Epithelial cell of umbilical artery (primary cell): ENCODE measurements at places on chromosomes 16 and 17. TPM values are rescaled to one million over a fixed set of nuclear protein-coding genes. Genes with fewer than 3 reads are reported as not detected.

Gene TP53TG3B
- not detected in 2 replicates for total RNA-seq

Gene KLHL10
- not detected in 2 replicates for total RNA-seq

Gene SOCS1
- 1.3 and 2.1 TPM in 2 replicates for total RNA-seq

Gene MPP2
- 0.97 and 1.7 TPM in 2 replicates for total RNA-seq

Gene NLRP1
- total RNA-seq, result 18.7 and 20.5 TPM in 2 replicates

Gene FBXW10B
- total RNA-seq, result 0.15 TPM in 1 of 2 replicates, not detected in the other

Gene HBM
- not detected in 2 replicates for total RNA-seq

Gene TRPV3
- under 0.01 TPM in 1 of 2 replicates, not detected in the other for total RNA-seq

Gene KRTAP29-1
- not detected in 2 replicates for total RNA-seq

Gene CES3
- total RNA-seq, result not detected in 2 replicates

Gene MYH3
- total RNA-seq, result under 0.01 and 0.76 TPM in 2 replicates

Gene NAGS
- total RNA-seq, result 3.2 and 13.4 TPM in 2 replicates

Gene KRTAP1-1
- total RNA-seq, result not detected in 2 replicates

Gene C16orf96
- not detected in 2 replicates for total RNA-seq

Gene TMEM256
- 71.3 and 188 TPM in 2 replicates for total RNA-seq

Gene ATAD5
- total RNA-seq, result 3.6 and 4.4 TPM in 2 replicates

Gene SEPTIN12
- not detected in 2 replicates for total RNA-seq

Gene OR1A1
- total RNA-seq, result not detected in 2 replicates

Gene C16orf89
- total RNA-seq, result not detected in 2 replicates

Gene HEATR9
- not detected in 2 replicates for total RNA-seq

Gene PLCG2
- total RNA-seq, result 2.4 and 2.6 TPM in 2 replicates

Gene TSPOAP1
- total RNA-seq, result not detected in 2 replicates

Gene HES7
- not detected in 2 replicates for total RNA-seq

Gene ANKRD13B
- 5.5 and 6.2 TPM in 2 replicates for total RNA-seq

Gene USP7
- total RNA-seq, result 41.0 and 65.9 TPM in 2 replicates

Gene GRAPL
- total RNA-seq, result 7.0 and 8.4 TPM in 2 replicates

Gene METTL23
- total RNA-seq, result 22.4 and 24.0 TPM in 2 replicates

Gene ARL6IP1
- total RNA-seq, result 445 and 755 TPM in 2 replicates

Gene TIGD7
- 2.3 TPM in 2 replicates for total RNA-seq

Gene SEC14L1
- 291 and 334 TPM in 2 replicates for total RNA-seq

Gene CES1
- total RNA-seq, result not detected in 2 replicates

Gene SLC52A1
- total RNA-seq, result under 0.01 TPM in 1 of 2 replicates, not detected in the other

Gene PRAC1
- total RNA-seq, result not detected in 2 replicates

Gene CDRT15L2
- total RNA-seq, result not detected in 2 replicates

Gene C17orf107
- total RNA-seq, result 0.61 and 1.3 TPM in 2 replicates

Gene ACAP1
- total RNA-seq, result not detected in 2 replicates

Gene ZNF469
- total RNA-seq, result 1.1 and 1.6 TPM in 2 replicates

Gene FMNL1
- total RNA-seq, result 0.32 and 0.61 TPM in 2 replicates

Gene KCNJ18
- not detected in 2 replicates for total RNA-seq

Gene TPSB2
- not detected in 2 replicates for total RNA-seq

Gene SRCIN1
- total RNA-seq, result 0.32 TPM in 1 of 2 replicates, not detected in the other
